HuH-7.5 (cell line): ENCODE measurements at places on chromosomes 16 and 17.

DNA sequence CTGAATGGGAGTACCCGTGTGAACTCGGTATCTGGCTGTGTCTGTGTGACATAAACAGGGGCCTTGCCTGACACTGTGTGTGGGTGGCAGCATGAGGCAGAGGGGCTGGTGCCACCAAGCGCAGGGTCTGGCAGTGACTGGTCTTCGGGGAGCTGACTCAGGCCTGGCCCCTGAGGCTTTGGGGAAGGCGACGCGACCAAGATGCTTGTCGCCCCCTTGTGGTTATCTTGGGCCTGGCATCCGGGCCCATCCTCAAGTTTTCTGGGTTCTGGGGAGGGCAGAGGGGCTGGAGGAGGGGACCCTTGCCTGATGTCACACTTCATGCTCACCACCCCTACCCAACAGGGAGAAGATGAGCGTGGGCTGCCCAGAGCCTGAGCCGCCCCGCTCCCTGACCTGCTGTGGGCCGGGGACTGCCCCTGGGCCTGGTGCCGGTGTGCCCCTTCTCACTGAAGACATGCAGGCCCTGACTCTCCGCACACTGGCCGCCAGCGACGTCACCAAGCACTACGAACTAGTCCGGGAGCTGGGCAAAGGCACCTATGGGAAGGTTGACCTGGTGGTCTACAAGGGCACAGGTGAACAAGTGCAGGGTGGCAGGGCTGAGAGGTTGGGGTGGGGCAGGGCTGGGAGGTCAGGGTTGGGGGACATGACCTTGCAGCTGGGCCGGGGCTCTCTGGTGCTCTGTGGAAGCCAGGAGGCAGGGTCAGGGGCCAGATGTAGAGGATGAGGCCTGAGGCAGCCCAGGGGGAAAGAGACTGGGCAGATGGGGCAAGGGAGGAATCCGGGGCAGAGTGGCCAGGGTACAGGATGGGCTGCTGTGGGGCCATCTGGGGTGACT is 24.9 kb downstream of the SBK1 start:
- DNase-seq: peak; percentile 67

DNA sequence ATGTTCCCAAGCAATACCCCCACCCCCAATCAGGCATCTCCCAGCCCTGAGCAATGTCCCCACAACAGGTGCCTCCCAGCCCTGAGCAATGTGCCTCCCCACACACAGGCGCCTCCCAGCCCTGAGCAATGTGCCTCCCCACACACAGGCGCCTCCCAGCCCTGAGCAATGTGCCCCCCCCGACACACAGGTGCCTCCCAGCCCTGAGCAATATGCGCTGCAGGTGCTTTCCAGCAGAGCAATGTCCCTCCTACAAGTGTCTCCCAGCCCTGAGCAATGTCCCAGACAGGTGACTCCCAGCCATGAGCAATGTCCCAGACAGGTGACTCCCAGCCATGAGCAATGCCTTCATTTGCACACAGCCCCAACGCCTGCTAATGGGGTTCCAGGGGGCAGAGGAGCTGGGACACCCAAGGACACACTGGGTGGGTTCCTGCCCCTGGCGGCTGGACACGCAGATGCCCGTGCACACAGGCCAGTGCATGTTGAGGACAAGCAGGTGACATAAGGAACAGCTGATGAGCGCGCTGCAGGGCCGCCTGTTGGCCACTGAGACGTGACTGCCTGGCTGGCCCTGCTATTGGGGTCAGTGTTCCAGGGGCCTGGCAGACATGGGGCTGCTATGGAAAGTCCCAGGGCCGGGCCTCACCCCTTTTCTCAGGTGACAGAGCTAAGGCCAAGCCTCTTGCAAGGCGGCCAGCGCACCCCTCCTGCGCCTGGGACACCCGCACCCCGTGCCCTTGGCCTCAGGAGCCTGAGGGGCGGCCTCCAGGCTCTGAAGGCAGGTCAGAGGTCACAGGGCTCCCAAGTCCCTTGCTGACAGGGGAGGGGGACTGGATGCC is 26.9 kb upstream of the PABPN1L start:
- no peak for DNase-seq

- DNase-seq: no peak
Measured at GRCh38 chr17:4536742-4537411, 18.3 kb downstream of the MYBBP1A start.

GRCh38 chr17:57665128-57665527 is 80.0 kb downstream of the CCDC182 start:
- DNase-seq: no peak

DNA sequence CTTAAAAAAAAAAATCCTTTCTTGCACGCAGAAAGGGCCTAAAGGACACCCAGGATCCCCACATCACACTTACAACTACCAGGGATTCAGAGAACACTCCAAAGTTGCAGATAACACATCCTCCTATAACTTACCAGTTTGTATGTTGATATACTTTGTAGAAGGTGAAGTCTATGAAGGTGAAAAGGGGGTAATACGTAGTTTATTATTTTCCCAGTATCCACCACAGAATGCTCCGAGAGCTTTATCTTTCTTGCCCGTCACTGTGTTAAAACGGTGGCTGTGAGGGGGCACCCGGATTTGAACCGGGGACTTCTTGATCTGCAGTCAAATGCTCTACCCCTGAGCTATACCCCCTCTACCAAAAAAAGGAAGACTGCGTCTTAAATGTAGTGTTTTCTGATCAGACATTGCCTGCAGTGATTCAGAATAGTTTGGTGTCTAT is 7.9 kb upstream of the RPL23 start:
- DNase-seq: no peak

DNA sequence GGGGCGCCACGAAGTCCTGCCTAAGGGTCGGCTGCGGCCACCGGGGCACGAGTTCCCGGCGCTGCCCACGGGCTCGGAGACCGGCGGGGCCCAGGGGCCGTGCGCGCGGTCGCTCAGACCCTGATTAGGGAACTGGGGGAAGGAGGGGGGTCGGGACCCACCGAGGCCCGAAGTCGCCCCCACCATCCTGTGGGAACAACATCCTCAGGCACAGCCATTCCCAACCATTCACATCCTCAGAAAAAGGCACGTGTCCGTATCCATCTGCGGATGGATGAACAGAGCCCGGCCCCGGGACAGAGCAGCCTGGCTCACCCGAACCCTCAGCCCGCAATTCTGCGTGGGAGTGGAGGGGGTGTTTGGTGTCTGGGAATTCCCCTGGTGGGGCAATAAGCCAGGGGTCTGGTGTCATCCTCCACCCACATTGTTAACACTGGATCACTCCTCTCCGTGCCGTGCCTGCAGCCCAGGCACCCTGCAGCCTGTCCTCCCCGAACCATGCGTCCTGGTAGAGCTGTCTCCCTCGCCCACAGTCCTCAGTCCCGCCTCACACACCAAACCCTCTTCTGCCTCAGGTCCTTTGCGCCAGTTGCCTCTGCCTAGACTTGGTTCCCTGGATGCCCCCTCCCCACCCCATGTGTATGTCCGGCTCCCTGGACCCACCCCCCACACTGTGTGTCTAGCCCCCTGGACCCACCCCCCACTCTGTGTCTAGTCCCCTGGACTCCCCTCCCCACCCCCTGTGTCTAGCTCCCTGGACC is 789 bp upstream of the CCDC57 start:
- DNase-seq: peak; percentile 82

DNA sequence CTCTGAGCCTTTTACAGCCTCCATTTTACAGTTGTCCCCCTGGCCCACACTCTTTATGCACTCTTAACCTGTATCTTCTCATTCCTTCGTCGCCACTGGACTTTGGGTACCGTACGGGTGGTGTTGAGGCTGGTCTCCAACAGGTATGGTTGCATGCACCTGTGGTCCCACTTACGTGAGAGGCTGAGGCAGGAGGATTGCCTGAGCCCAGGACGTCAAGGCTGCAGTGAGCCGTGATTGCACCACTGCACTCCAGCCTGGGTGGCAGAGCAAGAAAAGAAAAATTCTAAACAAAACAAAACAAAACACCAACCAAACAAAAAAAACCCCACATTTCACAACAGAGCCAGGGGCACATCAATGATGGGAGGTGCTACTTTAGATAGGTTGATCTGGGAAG is 14.4 kb upstream of the TMEM98 start:
- no peak for DNase-seq

DNA sequence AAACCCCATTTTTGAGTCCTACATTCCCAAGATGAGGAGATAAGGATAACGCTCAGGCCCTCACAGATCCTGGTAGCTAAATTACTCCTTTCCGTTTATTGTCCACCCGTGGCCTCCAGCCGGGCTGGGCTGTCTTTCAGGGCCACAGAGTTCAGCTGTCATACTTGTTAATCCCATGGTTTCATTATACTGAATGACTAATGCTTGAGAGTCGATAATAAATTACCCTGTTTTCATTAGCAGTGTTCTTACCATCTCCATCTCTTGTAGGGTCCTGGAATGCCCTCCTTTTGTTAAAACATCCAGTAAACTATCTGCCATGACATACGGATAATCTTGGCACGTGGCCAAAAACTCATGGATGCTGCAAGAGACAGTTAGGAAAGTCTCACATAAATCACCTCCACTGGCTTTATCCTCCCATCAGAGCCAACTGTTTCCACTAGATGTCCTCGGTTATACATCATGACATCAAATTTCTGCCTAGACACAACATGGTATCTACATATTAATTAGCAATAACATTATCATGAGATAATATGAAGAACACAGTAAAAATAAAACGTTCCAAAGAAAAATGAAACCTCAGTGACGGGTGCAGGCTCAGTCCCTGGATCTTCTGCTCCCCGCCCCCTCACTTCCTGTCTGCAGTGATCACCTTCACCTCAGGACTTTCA is 45.3 kb downstream of the BRD7 start:
- no peak for DNase-seq

- peak; percentile 87 for DNase-seq
Measured at GRCh38 chr16:85554114-85554888, 58.8 kb upstream of the GSE1 start.

- DNase-seq: no peak
Measured at GRCh38 chr17:27082023-27082774, 211.7 kb upstream of the WSB1 start.

GRCh38 chr16:31475946-31476302 is 4.0 kb downstream of the TGFB1I1 start:
- no peak for DNase-seq

- no peak for DNase-seq
Measured at GRCh38 chr16:56632156-56632847, at the start of gene MT1M. TSS of gene MT1M (plus strand) at chr16:56632659. CDS start at chr16:56632732, 73 bp downstream.

GRCh38 chr16:28495098-28495793 is 803 bp downstream of the APOBR start:
- no peak for DNase-seq

DNA sequence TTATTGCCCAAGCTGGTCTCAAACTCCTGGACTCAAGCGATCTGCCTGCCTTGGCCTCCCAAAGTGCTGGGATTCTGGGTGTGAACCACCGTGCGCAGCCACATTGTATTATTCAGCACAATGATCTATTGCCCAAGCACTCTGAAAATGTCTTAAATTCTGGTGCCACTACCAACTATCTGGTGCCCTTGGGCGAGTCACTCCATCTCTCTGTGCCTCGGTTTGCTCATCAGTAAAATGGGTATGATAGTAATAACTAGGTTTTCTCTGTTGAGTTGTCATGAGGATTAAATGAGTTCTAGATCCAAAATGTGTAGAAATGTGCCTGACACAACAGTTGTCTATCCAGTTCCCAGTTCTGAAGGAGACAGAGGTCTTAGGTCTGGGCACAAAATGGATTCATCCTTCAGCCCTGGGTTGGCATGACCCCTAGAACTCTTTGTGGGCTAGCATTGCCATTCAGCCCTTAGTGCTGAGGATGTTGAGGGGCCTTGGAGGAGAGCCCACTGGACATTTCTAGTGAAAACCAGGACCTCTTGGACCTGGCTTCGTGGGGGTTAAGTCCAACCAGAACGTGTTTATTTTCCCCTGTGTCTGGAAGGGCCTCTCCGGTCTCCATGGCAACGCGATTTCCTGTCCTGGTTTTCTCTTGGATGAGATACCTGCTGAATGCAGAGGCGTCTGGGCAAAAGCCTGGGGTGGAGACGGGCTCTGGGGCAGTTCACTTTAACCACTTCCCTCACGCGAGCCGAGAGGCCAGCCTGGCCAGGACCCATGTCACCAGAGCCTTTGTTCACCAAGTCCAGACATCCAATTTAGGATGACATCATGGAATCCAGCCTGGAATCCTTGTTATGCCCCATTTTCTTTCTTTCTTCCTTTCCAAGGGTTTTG is 43.7 kb upstream of the TNRC6A start:
- DNase-seq: no peak

DNA sequence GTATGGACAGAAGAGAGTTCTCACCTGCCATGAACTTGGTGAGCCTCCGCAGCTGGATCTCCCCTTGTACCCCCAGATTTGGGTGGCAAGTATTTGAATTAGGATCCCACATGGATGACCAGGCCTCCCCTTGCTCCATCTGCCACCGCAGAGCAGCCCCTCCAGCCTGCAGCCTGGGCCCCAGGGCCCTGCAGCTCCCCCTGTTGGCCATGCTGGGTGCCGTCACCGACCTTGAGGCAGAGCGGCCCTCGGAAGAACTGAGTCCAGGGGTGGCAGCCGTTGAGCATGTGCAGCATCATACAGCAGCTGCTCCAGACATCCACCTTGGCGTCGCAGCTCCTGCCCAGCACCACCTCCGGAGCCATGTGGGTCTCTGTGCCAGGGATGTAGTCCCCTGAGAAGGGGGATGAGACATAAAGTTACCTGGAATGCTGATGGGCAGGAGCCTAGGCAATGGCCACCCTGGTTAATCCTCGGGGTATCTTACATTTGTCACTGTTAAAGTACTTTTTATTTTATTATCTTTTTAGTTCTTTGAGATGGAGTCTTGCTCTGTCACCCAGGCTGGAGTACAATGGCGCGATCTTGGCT is 9.0 kb upstream of the SPATA32 start:
- peak; percentile 63 for DNase-seq

GRCh38 chr16:23484510-23485256 is 25.6 kb downstream of the GGA2 start:
- no peak for DNase-seq

- no peak for DNase-seq
Measured at GRCh38 chr17:76532072-76532651, 5.3 kb downstream of the CYGB start.

- DNase-seq: no peak
Measured at GRCh38 chr16:82055117-82055516, 20.1 kb downstream of the HSD17B2 start.

- no peak for DNase-seq
Measured at GRCh38 chr17:16189791-16190348, 25.5 kb downstream of the NCOR1 start.

GRCh38 chr16:11570258-11570657 is 16.5 kb downstream of the LITAF start:
- DNase-seq: no peak
